ENCODE measurements at places on chromosomes 4 and X. TPM values are rescaled to one million over a fixed set of nuclear protein-coding genes. Genes with fewer than 3 reads are reported as not detected.

- DNase-seq: no peak
Observed at GRCh38 chr4:8010618-8011017, 71.0 kb upstream of the AFAP1 start.

GRCh38 chr4:22678940-22679854 is 13.5 kb upstream of the GBA3 start:
- no peak for DNase-seq

DNA sequence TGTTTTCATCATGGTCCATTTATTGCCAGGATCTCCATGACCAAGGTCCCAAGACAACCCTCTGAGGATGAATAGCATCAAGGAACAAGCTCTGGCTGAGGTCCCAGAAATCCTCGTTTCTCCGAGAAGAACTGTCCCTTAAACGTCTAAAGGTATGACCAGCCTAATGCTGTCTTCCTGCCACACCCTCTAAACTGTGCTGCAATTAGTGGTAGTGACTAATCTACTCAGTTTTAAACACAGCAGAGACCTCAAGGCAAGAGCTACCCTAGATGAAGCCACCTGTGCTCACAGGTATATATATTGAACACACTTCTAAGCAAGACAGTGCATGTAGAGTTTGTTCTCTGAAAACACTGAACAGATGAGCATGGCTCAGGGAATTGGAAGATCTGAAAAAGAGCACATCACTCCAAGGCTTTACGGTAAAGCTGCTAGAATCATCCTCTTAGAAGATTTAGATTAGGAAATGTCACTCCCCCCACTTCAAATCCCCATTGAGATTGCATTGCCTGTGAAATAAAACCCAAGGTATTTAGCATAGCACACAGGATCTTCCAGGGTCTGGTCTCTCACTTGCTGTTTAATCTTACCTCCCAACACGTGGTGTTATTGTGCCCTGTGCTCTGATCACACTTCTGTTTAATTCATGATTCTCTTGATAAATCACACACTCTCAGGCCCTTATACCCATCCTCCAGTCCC is 173.9 kb upstream of the VCX3A start:
- no peak for DNase-seq

Gene STAP1
- total RNA-seq: not detected

DNA sequence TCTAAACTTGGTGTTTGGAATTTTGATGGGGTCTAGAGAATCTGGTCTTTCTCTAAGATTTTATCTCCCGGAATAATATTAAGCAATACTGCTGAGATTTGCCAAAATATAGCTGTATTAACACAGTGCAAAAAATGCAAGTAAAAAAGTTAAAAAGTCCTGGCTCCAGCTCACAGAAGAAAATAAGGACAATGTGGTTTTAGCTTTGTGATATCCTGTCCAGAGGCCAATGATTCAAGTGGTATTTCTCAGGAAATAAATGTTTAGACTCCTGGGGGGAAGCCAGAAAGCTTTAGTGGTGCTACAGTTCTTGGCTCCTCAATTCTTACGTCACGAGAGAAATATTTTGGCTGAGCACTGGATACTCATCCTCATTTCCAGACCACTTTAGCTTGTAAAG is 40.9 kb upstream of the IL13RA2 start:
- DNase-seq: no peak

DNA sequence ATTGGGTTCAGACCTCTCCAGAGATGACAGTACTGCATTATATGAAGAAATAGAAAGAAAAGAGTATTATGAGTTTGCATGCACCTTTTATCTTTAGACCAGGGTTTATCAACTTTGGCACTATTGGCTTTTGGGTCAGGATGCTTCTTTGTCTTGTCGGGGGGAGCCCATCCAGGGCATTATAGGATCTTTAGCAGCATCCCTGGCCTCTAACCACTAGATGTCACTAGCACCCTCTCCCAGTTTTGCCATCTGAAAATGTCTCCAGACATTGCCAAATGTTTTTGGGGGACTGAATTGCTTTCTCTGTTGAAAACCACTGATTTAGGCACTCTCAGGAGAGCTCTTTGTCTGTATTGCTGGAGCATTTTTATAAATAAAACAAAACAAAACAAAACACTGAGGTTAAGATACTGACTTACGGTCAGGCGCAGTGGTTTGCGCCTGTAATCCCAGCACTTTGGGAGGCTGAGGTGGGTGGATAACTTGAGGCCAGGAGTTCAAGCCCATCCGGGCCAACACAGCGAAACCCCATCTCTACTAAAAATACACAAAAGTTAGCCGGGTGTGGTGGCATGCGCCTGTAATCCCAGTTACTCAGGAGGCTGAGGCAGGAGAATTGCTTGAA is 23.6 kb downstream of the CA5B start:
- no peak for DNase-seq

Gene SPANXA2
- not detected for total RNA-seq

Gene LIMCH1
- total RNA-seq: 9.8 TPM

- DNase-seq: no peak
Observed at GRCh38 chrX:63050225-63050624, 300.9 kb downstream of the SPIN4 start.

GRCh38 chrX:101749436-101749835 is 89.8 kb upstream of the ARMCX2 start:
- no peak for DNase-seq

DNA sequence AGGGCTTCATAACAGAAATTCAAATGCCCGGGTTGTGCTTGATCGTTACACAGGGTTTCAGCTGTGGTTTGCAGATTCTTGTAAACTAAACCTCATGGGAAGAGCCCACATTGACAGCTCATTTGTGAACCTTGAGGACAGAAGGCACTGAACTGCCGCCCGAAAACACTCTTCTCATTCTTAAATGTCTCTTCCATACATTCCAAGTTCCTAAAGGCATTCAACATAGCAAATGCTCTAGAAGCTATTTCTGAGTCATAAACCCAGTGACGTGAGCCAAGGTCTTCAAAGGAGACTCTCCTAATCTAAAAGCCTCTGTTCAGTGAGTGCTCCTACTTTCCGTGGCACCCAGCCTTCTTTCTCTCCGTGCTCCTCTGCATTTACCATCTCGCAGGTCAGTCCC is 737.8 kb upstream of the FRG1 start:
- DNase-seq: no peak

Gene DMRTC1
- not detected for total RNA-seq

- DNase-seq: no peak
Observed at GRCh38 chr4:17780501-17781299, 721 bp downstream of the FAM184B start.

DNA sequence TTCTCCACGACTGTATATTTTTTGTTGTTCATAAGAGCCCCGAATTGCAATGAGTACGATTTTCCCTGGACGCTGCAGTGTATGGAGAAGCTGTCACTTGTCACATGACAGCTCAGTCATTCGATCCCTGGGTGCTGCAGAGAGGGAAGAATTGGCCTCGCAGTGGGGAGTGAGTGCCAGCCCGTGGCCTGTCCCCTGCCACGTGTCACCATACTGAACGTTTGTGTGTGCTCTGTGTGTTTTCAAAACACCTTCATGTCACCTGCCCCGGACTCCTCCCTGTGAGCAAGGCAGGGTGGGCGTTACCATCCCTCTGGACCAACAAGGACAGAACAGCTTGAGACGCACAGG is 77.9 kb downstream of the TBL1X start:
- no peak for DNase-seq

- DNase-seq: no peak
Observed at GRCh38 chrX:45351478-45351877, 150.8 kb upstream of the DIPK2B start.

- DNase-seq: no peak
Observed at GRCh38 chr4:3802571-3803474, 36.6 kb downstream of the ADRA2C start.

Gene TMPRSS11D
- total RNA-seq: 161 TPM

DNA sequence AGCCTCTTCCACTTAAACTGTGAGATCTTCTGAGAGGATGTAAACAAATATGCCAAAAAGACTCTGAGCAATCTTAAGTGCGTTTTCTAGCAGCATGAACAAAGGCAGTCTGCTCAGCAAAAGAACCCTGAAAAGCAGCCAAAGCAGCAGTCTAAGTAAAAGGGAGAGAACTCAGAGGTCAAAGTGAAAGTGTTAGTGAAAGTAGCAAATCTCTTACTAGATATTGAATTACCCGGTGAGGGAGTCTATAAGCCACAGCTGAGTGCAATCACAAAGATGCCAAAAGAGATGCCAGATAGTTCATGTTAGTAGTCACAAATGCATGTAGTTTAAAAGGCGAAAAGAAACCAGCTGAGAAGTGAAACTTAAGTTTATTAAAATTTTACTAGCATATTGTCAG is 7.9 kb upstream of the GNRHR start:
- no peak for DNase-seq

GRCh38 chrX:53284684-53285447 is 3.5 kb upstream of the IQSEC2 start:
- no peak for DNase-seq

- no peak for DNase-seq
Observed at GRCh38 chrX:147191361-147191760, 376.8 kb upstream of the CXorf51A start.

Gene ATP1B4
- not detected for total RNA-seq

Gene HS3ST1
- total RNA-seq: 4.8 TPM

All from esophagus squamous epithelium (tissue), 5 donors.